A549 treated with AZD2906 at 1 μM for 4 hours (cell line): ENCODE measurements at places on chromosomes 16 and 17. TPM values are rescaled to one million over a fixed set of nuclear protein-coding genes. Genes with fewer than 3 reads are reported as not detected.

The PLA2G10 gene
- 0.33 to 0.63 TPM (median 0.48 TPM) in 5 replicates for total RNA-seq

The UBE2G1 gene
- total RNA-seq = 76.3 to 84.6 TPM (median 81.2 TPM) in 5 replicates

The TIMM22 gene
- total RNA-seq = 27.6 to 32.0 TPM (median 30.3 TPM) in 5 replicates

The NUBP2 gene
- 60.7 to 88.7 TPM (median 83.0 TPM) in 5 replicates for total RNA-seq

The CEP295NL gene
- 0.25 to 0.48 TPM (median 0.26 TPM) in 5 replicates for total RNA-seq

The PRR35 gene
- total RNA-seq = 0.08 to 0.28 TPM (median 0.26 TPM) in 5 replicates

The HID1 gene
- 13.2 to 20.3 TPM (median 19.5 TPM) in 5 replicates for total RNA-seq

The CEMP1 gene
- 0.06 to 0.15 TPM (median 0.09 TPM) in 3 of 5 replicates, not detected in the others for total RNA-seq

The USH1G gene
- total RNA-seq = 0.06 to 0.13 TPM (median 0.11 TPM) in 5 replicates
